Fibroblast of villous mesenchyme (primary cell): ENCODE measurements at places on chromosomes 16 and 17.

- DNase-seq = no peak
Measured at GRCh38 chr16:12087901-12088421, 111.4 kb downstream of the SNX29 start.

DNA sequence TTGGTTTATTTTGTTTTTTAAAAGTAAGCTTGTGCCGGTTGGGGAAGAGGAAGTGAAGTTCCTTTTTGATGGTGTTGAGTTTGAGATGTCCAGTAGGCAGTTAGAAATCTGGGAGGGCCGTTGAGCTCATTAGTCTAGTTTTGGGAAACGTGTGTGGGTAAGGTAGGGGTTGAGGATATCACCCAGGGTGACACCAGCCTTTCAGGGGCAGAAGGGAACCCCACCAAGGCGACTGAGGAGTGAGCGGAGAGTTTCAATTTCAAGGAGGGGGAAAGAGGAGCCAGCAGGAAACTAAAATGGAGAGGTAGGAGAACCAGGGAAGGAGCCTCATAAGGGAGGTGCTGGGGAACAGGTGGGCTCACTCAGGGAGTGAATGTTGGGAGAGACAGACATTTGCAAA is 22.7 kb downstream of the HAPSTR1 start:
- no peak for DNase-seq

DNA sequence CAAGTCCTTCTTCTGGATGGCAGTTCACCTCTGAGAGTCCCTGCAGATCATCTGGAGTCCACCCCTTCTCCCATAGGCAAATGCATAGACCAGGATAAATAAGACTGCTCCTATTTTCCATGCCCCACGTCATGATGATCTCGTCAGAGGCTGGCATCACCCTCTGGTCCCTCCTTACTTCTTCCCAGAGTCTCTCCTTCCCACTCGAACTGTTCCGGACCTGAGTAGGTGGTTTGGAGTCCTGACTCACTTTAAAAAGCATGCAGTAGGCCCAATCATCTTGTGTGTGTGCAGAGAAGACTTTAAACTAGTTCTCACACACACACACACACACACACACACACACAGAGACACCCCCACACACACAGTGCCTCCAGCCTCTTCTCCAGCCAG is 72.0 kb downstream of the SOX9 start:
- no peak for DNase-seq

DNA sequence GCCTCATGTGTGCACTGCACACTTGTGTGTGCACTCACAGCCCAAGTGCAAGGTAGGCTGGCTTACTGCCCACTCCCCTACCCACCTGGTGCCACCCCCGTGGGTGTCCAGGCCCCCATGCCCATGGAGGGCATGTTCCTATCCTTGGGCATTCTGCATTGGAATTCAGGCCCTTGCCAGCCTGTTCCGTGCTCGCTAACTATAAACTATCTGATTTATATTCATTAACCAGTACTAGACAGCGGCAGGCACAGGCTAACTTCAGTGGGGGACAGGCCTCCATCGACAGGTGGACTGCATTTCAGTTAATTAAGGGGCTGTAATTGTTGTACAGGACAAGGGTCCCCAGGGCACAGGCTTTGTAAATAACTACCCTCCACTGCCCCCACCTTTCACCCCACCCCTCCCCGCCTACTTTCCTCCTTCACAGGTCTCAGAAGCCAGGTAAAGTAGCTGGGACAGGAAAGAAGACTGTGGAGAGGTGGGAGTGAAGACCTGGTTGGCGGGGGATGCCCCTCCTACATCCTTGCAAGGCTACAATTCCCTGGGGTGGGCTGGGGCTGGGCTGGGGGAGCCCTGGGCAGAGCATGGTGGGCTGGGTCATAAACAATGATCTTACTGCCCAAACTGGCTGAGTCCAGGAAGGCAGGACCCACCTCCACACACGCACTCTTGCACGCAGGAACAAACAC is 119.0 kb upstream of the LHX1 start:
- DNase-seq = no peak

GRCh38 chr17:48173191-48173984 is 65.8 kb downstream of the SNX11 start:
- no peak for DNase-seq

DNA sequence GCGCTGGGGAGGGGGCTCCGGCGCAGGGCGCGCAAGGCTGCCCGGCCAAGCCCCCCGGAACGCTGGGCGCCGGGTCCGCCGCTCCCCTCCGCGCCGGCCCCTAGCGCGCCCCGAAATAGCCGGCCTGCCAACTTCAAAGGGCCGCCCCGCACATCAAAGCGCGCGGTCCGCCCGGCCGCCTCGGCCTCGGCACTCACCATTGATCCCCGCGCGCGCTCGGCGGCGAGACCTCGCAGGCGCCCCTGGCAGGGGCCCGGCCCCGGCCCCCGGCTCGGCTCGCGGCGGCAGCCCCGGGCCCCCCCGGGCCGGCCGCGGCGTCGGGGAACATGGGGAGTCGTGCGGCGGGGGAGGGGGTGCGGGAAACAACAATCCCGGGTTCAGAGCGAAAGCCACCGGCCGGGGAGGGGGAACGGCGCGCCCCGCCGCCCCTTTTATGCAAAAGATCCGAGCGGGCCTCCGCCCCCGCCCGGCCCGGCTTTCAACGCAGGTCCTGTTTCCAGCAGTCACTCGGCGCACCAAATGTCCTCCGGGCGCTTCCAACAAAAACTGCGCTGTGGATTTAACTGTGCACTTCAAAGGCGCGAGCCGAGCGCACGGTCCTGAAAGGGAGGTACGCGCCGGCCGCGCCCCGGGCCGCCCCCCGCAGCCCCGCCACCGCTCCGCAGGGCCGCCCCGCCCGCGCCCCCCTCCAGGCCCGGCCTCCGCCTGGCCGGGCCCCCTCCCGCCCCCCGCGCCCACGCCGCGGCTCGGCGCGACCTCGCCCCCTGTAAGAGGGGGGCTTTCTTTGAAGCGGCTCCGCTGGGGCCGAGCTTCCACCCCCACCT is 608 bp downstream of the AXIN2 start:
- DNase-seq = peak; percentile 89

DNA sequence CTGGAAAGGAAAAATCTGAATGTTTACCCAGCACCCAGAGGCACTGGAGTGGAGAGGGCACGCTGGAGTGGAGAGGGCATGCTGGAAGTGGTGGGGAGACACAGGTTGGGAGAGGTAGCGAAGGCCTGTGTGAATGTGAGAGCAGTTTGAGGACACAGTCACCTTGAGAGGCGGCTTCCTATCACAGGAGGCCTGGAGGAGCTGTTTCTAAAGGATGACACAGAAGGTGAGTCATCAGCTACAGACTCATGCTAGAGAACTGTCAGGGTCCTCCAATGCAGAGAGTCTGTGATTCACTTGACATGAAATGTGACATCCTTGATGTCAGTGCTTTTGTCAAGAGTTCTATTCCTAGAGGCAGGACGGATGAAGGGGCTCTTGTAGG is 13.8 kb downstream of the CTRL start:
- DNase-seq = peak; percentile 67

DNA sequence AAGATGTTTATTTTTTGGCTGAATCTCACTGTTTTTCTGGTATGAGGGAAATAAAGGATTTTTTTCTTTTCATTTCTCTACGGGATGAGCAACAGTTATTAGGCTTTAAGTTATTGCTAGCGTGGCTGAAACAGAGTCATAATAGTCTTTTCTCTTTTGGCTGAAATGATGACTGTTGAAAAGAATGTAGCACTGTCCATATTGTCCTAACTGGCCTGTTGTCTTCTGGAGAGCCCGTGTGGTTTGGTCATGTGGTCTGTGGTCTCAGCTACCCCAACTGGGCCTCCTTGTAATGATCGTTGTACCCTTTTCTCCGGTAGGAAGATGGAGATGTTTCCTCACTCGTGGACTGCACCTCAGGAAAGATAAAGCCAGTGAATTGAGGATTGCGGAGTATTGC is 36.6 kb downstream of the EPN2 start:
- no peak for DNase-seq

DNA sequence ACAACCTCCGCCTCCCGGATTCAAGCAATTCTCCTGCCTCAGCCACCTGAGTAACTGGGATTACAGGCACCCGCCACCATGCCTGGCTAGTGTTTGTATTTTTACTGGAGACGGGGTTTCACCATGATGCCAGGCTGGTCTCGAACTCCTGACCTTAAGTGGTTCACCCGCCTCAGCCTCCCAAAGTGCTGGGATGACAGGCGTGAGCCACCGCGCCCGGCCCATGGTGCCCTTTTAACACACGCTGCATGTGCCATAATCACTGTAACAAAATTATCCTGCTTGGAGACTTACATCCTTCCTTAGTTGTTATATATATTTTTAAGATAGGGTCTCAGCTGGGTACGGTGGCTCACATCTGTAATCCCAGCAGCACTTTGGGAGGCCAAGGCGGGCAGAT is 5.4 kb downstream of the CD7 start:
- DNase-seq = no peak

GRCh38 chr16:77137045-77137444 is 53.9 kb upstream of the MON1B start:
- DNase-seq = no peak

GRCh38 chr17:64398320-64398719 is 7.7 kb upstream of the PECAM1 start:
- DNase-seq = no peak

DNA sequence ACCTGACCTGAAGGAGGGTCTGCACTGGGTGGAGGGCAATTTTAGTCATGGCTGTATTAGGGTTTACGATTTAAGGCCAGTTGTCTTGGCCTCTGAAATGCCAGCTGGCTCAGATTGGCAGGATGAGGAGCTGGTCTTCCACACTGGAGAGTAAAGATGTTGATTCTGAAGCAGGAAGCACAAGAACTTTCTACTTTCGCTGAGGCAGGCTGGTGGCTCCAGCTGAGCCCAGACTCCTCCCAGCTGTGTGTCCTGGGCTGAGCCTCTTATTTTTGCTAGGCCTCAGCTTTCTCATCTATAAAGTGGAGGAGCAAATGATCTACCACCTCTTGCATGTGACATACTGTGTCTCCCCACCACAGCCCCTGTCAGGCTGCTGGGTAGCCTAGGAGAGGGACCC is 74.4 kb downstream of the MRM1 start:
- no peak for DNase-seq

DNA sequence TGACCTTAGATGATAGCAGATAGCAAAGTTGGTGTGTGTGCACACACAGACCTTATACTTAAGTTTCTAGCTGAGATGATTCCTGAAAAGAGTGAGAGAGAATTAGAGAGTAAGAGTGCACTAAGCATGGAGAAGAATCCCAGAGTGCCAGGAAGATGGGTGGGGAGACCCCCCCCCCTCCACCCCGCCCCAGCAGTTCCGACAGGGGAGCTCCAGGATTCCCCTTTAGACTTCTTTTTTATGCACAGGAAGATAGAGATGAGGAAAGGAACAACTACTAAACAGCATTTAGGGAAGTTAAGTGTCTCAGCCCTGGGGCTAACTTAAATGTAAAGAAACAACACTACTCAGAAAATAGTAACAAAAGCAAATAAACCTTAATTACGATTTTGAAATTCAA is 878.0 kb upstream of the GOT2 start:
- no peak for DNase-seq

DNA sequence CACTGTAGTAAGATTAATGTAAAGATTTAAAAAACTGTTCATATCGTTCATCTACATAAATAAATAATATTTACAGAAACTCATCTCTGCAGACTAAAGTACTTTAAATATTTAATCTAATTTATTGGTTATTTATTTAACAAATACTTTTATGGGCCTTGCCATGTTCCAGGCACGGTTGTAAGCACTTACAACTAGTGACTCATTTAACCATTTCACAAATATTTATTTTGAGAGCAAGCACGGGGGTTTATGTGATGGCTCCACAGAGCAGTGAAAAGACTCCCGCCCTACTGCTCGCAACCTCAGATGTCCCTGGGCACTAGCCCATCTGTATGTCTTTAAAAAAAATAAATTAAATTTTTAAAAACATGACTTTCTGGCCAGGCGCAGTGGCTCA is 575.9 kb downstream of the WWOX start:
- peak; percentile 97 for DNase-seq

- DNase-seq = no peak
Measured at GRCh38 chr17:5950878-5951277, 119.3 kb upstream of the WSCD1 start.

GRCh38 chr16:4089811-4090301 is 26.4 kb downstream of the ADCY9 start:
- no peak for DNase-seq

- peak; percentile 76 for DNase-seq
Measured at GRCh38 chr16:27335349-27336053, 21.7 kb downstream of the IL4R start.

DNA sequence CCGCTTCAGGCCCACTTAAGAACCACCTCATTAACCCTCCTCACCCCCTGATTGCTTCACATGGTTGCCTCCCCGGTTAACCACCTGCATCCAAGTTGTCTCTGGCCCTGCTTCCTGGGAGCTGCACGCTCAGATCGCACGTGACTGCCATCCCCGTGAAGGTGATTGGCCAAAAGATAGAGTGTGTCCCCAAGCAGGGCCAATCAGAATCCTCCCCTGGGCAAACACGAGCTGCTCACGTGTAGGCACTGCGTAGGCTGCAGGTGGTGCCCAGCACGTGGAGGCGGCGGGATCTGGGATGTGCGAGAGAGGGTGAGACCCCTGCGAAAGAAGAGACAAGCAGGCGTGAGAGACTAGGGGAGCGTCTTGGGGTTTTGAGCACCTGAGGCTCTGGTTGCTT is 111.8 kb upstream of the CRHR1 start:
- DNase-seq = no peak

- no peak for DNase-seq
Measured at GRCh38 chr17:35900280-35900679, 20.1 kb upstream of the CCL5 start.

DNA sequence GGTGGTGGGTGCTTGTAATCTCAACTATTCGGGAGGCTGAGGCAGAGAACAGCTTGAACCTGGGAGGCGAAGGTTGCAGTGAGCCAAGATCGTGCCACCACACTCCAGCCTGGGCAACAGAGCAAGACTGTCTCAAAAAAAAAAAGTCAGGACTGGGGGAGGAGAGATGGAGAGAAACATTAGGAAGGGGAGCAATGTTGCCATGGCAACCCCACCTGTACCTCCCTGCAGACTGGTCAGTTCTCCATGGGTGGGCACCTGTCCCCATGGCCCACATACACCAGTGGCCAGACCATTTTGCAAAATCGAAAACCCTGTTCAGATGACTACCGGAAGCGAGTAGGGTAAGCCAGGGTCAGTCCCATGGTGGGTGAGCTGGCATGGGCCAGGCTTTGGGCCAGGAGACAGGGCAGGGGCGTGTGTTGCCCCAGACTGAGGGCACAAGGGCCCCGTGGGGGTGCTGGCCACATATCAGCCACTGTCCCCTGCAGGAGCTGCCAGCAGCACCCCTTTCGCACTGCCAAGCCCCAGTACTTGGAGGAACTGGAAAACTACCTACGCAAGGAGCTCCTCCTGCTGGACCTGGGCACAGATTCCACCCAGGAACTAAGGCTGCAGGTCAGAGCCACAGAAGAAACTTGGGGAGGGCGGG is 14.0 kb downstream of the TSNAXIP1 start:
- no peak for DNase-seq
